Stimulated activated CD4-positive, alpha-beta T cell treated with anti-CD3 and anti-CD28 coated beads, TNF-alpha, amount 100 ng/mL, for 1 hour (primary cell): ENCODE measurements at places on chromosomes 6 and 20.

- DNase-seq = no peak
Measured at GRCh38 chr6:15769511-15770018, 106.7 kb upstream of the DTNBP1 start.

DNA sequence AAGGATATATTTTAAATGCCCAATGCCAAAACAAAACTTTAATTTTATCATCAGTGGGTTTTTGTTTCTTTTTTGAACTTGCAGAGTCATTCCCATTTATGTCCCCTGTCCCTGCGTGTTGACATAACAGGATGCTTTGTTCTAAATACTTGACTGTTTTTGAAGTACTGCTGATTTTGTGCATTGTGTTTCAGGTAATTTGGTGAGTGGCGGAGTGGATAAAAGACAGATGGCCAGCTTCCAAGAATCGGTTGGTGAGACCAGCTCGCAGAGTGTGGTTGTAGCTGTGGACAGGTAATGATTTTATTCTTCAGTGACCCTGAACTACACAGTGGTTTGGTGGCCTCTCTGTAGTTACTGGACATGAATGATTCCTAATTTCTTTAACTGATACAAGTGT, 50.5 kb upstream of the CSE1L start:
- no peak for DNase-seq

DNA sequence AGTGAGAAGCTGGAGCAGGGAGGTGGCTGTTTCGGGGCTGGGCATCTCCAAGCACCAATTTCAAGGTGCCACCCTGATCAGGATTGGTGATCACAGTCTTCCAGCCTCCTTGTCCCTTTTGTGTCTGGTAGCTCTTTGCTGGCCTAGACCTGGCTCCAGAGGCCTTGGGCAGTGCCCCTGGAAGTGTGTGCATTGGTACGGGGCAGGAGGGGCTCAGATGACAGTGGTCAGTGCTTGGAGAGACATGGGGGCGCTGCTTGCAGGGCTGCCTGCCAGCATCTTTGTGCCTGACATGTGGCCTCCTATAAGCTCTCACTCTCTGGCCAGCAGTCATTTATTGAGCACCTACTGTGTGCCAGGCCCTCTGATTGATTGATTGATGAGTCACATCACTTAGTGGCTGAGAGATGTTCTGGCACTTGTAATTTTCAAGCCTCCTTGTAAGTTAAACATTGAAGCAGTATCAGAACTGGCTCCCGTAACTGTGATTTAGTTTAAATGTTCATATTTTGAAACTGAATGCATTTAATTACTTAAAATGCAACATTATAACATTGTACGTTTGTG, 61.7 kb downstream of the BCAS4 start:
- no peak for DNase-seq

DNA sequence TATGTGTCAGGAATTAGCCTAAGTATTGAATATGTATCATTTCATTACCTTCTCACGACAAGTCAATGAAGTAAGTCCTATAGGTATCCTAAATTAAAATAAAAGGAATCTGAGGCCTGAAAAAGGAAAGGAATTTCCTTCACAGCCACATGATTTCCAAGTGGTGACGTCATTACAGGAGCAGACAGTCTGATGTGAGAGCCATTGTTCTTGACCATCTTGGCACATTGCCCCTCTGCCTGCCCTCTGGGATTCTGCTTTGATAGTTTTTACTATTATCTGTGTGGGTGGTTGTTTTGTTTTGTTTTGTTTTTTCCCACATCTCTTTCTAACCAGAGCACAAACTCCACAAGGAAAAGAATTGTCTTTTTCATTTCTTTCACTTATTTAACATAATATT, 219.8 kb upstream of the UFL1 start:
- no peak for DNase-seq

DNA sequence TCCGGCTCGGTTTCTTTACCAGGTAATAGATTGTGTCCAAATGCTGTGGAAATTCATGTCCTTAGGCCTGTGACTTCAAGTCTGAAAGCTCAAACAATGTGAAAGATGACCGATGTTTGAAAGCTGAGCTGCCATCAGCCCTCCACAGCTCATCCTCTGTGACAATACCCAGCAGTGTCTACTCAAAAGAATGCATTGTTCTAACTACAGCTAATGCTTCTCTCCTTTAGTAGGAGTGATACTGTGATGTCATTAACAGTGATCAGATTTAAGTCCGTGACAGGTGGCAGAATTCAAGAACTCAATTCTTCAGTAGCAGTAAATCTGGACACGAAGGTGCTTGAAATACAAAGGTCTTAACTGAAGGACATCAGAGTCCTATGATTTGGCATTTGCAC, 97.3 kb downstream of the RCAN2 start:
- no peak for DNase-seq

DNA sequence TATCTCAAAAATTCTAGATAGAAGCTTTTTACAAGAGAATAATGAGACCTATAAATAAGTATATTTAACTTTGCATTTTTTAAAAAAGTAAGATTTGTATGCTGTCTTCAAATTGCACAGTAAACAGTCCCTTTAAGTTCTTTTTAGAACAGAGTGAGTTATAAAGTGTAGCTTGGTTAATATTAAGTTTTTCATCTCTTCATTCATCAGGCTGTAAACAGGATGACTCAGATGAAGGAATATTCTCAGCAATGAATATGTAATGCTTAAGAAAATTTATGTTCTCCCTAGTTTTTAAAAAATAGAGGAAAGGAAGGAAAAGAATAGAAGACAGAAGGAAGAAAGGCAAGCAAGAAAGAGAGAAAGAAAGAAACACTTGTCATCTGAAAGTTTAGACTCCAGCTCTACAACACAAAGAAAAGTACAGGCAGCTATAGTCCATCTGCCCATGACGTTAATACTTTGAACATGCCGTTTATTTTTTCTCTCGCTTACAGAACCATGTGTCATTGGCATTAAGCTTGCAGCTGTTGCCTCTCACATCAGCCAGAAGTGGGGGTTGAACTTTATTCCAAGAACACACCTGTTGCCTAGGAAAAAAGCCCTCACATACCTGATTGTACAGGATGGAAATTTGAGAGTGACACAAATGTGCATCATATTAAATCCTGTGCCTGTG, 36.1 kb downstream of the CAP2 start:
- no peak for DNase-seq

- no peak for DNase-seq
Measured at GRCh38 chr6:3389390-3390167, 67.3 kb downstream of the SLC22A23 start.

DNA sequence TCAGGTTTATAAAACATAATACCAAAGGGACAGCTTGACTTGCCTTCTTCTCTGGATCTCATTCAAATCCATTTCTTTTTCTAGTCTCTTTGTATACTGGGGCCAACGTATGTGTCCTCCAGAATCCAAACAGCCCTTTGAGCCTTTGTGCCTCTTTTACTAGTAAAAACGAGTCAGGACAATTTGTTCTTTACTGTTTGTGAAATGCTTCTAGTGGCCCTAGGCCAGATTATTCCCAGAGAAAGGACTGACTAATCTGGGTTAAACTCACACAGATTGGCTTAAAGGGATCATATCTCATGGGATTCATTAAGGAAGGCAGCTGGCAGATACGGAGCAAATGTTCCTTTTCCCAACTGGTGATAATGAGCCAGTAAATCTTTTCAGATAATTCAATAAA, 32.1 kb upstream of the MANEA start:
- no peak for DNase-seq

GRCh38 chr6:139256087-139256486, 35.7 kb downstream of the TXLNB start:
- no peak for DNase-seq

- DNase-seq = no peak
Measured at GRCh38 chr20:22681591-22682248, 97.3 kb upstream of the FOXA2 start.

DNA sequence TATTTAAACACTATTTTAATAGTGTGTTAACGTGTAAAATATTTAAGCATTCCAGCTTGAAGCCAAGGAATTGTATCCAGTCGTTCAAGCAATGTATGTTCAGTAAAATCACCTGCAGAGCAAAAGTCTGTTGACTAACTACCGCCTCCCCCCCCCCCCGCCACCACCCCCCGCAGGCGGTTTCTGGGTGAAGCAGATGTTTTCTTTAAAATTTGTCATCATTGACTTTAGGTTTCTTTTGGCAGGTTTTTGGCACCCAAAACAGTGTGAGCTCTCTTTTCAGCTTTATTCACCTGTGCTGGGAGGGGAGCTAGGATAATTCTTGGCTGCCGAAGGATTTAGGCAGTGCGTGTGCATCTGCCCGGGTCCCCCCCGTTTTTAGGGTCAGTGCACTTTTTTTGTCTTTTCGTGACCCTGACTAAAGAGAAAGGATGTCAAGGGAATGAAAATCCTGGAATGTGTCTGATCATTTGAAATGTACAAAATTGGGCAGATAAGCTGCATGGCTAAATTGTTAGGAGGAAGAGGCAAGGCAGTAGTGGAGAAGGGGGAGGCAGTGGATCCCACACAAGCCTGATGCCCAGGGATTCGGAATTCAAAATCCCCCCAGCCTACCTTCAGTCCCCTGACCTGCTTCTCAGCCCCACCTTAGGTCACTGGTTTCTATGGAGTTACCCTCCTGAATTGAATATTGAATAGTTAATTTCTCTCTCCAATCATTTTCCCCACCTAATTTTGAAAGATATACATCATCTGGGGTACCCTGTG, 1.1 kb downstream of the EDN1 start:
- DNase-seq = no peak

DNA sequence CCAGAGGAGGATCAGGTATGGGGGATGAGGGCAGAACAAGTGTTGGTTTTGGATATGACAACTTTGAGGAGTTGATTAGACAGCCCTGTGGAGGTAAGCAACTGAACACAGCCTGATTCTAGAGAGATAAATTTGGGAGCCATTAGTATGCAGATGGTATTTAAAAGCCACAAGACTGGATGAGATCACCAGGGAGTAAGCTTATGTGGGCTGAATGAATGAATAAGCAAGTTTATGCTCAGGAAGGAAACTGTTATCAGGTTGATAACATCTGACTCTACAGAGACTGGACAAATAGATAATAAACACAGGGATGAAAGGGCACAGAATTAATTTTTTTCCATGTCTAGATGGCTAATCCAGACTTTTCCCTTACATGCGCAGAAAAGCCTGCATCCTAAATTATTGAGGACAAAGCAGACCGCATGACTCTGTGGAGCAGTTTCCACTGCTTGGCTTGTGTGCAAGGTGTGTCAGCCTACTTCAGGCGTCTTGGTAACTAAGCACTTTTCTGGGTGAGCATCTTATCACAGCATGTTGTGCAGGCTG, 150.6 kb downstream of the GJA10 start:
- no peak for DNase-seq

DNA sequence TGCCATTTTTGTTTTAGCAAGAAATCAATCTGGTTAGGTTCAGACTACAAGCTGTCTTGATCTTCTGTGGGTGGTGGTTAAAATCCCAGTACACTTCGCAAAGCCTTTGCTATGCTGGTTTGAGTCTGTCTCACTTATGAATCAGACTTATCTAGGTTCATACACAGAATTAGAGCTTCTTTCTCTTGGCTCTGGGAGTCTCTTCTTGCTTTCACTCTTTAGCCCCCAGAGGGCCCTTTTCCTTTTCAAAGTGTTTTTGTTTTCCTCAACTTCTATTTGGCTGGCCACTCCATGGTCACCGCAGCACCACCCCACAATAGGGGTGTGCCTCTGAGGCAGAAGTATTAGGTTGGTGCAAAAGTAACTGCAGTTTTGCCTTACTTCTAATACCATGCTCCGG, 21.3 kb downstream of the ECI2 start:
- DNase-seq = no peak

DNA sequence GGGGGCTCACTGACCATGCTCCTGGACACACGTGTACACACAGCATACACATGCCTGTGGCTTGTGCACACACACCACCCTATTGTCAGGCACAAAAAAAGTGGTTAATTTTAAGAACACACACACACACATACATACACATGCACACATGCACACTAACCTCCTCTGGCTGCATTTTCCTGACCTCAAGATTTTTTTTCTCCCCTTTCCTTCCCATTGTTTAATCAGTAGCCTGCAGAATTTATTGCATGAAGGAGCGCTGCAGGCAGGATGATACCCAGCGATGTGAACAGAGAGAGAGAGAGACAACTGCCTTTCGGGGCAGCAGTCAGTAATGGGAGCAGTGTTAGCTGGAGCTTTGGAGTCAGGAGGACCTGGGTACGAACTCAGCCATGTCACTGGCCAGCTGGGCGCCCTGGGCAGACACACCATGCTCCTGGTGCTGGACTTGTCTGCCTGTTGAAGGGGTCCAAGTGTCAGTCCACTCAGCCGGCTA, 990 bp upstream of the TRAF3IP2 start:
- no peak for DNase-seq

DNA sequence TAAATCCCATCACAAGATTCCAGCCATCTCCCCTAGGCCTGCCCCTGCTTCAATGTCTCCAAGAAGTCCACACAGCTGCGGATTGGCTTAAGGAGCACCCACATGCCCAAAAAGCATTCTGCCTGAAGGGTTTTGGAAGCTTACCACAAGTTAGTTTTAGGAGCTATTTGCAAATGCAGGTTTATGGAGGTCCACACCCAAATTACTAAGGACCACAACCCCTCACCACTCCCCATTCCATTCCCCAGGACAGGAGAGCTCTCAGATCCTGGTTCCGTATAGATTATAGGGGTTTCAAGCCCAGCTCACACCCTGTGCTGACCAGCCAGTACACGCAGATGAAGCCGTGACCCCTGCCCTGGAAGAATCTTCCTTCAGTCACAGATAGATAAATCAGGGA, 24.3 kb upstream of the PXDC1 start:
- DNase-seq = no peak

DNA sequence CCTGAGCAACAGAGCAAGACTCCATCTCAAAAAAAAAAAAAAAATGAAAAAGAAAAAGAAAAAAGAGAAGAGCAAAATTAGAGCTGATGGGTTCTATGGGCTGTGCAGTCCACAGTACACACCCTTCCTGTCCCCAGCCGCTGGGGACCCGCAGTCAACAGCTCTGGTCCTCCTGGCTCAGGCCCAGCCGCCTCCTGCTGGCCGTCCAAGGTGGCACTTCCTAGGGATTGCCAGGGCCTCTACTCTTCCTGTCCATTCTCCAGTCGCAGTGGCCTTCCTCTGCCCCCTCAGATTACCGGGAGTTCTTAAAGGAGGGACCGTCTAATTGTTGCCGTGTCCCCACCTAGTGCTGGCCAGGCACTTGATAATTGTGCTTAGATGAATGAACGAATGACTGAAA, 41.7 kb downstream of the TMEM242 start:
- DNase-seq = no peak

GRCh38 chr6:129662980-129663431, 47.0 kb downstream of the ARHGAP18 start:
- DNase-seq = no peak

DNA sequence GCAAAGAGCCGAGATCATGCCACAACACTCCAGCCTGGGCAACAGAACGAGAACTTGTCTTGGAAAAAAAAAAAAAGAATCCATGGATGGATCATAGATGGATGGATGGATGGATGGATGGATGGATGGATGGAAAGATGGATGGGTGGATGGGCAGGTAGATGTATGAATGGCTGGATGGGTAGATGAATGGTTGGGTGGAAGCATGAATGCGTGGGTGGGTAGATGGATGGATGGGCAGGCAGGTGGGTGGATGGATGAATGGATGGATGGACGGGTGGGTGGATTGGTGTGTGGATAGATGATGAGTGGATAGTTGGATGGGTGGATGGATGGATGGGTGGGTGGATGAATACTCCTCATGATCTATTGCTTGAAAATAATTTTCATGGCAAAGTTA, 1.4 kb downstream of the JPH2 start:
- no peak for DNase-seq
